NCI-H526 (cell line): ENCODE measurements at places on chromosomes 7 and 10.

GRCh38 chr10:120810298-120810697, 40.9 kb upstream of the WDR11 start:
- DNase-seq: peak; percentile 2

DNA sequence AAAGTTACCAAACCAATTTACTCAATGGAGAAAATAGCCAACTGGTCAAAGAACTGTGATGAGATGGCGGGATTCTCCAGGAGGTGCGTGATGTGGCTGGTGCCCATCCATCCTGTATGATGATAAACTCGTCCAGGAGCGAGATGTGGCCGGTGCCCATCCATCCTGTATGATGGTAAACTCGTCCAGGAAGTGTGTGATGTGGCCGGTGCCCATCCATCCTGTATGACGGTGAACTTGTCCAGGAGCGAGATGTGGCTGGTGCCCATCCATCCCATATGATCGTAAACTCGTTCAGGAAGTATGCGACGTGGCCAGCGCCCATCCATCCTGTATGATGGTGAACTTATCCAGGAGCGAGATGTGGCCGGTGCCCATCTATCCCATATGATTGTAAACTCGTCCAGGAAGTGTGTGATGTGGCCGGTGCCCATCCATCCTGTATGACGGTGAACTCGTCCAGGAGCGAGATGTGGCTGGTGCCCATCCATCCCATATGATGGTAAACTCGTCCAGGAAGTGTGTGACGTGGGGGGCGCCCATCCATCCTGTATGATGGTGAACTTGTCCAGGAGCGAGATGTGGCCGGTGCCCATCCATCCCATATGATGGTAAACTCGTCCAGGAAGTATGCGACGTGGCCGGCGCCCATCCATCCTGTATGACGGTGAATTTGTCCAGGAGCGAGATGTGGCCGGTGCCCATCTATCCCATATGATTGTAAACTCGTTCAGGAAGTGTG, 496.2 kb downstream of the DNAJB6 start:
- DNase-seq: no peak

GRCh38 chr7:150830937-150831336, 21.4 kb upstream of the AOC1 start:
- no peak for DNase-seq

GRCh38 chr10:70651661-70652060, 20.6 kb upstream of the ADAMTS14 start:
- DNase-seq: no peak

DNA sequence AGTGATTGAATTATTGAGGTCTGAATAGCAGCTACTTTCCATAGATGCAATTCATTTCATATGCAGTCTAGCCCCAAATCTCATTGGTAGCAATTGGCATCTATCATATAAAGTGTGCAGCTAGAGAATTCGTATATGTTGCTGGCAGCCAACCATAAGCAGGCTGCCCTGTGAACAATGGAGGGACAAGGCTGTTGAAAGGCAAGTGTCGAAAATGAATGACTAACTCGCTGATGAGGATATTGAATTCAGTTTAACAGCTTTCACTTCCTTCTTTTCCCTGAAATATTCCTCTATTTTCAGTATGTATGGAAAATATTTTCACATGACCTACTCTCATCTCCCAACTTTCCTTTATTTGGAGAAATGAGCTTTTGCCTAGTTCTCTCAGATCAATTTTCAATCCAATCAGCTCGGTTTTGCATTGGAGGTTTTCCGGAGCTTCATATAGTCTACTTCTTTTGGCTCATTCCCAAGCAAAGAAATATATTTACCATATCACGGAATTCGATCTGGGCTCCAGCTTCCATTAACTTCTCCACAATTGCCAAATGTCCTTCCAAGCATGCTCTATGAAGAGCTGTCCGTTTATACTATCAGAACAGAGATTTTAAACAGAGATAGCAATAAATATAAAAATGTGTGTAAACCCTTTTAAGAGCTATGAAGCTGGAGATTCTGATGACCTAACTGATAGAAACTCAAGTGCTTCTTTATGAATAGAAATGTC, 3.5 kb downstream of the ANKRD1 start:
- DNase-seq: no peak

GRCh38 chr7:64574540-64575099, 11.7 kb upstream of the ZNF680 start:
- DNase-seq: no peak
